Activated CD4-positive, alpha-beta T cell treated with anti-CD3 and anti-CD28 coated beads, Interleukin-2, amount 50 U/mL, for 48 hours (primary cell): ENCODE measurements at places on chromosomes 7 and 10.

DNA sequence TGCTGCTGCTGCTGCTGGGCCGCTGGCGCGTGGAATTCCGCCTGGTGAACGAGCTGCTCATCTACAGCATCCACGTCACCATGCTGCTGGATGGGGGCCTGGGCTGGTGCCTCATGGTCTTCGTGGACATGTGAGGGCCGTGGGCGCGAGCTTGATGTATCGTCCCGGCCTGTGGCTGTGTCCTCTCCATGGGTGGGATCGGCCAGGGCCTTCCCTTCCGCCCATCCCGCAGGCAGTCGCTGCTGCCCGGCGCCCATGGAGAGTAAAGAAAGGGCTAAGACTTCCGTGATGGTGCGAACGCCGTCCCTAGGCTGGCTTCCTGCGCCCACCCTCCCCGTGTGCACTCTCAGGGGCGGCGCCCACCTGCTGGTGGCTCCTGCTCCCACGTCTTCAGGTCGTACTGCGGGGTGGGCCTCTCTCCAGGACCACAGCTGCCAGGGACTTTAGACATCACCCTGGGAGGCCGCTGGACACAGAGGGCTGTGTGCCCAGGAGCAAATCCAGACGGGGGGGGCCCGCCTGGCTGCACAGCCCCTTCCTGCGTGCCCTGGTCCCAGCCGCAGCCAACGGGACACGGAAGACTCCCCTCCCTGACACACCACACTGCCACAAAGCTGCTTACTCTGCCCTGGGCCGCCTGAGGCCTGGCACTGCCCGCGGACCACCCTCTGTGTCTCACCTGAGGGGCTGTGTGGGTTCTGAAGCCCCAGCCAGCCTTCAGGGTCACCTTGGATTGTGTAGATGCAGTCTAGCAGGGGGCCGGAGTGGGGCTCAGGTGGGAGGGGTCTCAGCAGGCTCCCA is 167.5 kb downstream of the SEPTIN7 start:
- DNase-seq, result no peak

DNA sequence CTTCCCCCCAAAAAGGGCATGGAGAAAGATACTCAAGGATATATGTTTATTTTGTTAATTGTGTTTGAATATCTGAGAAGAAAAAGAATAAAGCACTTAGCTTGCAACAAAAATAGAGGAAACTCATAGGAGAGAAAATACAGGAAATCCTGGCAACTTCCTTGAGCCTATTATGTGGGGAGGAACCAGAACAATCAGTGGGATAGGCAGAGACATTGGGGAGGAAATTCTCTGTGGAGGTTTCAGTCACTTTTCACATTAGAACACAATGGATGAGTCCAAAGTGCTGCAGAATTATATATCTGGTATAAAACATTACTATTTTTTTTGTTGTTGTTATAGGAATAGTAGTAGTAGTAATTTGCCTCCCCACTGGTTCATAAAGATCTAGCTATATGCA is 240.1 kb downstream of the THSD7A start:
- no peak for DNase-seq

- DNase-seq, result no peak
Observed at GRCh38 chr10:72365106-72365895, 10.6 kb upstream of the DNAJB12 start.

DNA sequence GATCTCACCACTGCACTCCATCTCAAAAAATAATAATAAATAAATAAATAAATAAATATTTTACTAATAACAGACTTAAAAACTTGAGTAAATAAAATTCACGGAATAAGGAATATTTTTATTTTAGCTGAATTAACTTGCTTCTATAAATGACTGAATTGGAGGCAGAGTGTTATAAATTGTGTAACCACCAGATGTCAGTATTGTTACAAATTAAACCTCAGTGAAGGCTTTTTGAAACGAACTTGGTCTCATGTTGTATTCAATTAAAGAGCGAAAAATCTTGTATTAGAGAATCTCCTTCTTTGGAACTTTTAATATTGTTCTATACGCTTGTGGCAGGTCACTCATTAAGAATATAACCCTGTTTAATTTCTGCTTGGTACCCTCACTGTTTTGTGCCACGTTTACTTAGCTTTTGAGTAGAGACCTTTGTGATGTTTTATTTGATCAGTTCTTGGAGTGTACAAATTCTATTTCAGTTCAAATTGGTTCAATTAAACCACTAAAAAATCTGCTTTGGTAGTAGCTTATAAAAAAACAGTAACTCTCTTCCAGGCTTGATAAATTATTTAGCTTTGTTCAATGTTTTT is 45.6 kb upstream of the SCIN start:
- no peak for DNase-seq

DNA sequence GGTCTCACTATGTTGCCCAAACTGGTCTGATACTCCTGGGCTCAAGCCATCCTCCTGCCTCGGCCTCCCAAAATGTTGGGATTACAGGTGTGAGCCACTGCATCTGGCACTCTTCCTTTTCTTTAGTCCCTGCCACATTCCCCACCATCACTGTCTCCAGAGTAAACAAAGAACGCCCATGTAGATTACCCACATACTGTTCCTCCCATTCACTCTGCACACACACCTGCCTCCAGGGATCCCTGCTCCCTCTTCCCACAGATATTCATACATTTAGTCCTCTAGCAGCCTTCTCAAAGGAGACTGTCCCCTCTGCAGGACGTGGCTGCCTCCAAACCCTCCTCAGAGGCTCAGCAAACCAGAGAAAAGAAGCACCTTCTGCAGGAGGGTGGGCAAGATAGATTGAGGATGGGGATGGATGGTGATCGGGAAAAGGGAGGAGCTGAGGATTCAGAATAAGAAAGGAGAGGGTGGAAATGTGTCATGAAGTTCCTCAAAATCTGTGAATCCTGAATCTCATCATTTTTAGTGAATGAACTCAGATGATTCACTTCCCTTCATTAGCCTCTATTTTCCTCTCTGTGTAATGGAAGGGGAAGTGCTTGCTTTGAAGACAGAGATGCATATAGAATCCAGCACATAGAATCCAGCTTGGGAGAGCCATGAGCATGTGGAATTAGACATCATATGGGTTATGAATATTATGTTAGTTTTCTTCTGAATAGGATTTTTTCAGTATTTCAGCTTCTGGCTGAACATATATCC is 5.5 kb upstream of the PLAU start:
- no peak for DNase-seq

- DNase-seq, result no peak
Observed at GRCh38 chr7:1204460-1205140, 28.1 kb upstream of the UNCX start.

- DNase-seq, result no peak
Observed at GRCh38 chr10:115706026-115706425, 567.0 kb downstream of the GFRA1 start.

DNA sequence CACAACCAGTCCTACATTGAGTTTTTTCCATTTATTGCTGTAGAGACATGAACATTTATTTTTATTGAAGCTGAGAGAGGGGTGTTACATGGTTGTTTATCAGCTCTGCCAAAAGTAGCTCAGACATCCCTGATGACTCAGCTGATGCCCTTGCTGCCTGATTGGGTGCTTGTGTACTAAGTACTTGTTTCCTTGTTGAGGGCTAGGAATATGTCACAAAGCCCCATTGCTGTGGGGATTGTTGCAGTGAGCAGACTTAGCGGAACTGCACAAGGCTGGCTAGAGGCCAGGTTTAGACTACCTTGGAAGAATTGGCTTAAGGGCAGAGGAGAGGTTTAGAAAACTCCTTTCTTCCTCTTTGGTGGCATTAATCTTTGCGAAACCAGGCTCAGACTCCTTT is 110.6 kb downstream of the AUTS2 start:
- DNase-seq, result no peak

- DNase-seq, result no peak
Observed at GRCh38 chr7:69105092-69105491, 493.2 kb upstream of the AUTS2 start.

DNA sequence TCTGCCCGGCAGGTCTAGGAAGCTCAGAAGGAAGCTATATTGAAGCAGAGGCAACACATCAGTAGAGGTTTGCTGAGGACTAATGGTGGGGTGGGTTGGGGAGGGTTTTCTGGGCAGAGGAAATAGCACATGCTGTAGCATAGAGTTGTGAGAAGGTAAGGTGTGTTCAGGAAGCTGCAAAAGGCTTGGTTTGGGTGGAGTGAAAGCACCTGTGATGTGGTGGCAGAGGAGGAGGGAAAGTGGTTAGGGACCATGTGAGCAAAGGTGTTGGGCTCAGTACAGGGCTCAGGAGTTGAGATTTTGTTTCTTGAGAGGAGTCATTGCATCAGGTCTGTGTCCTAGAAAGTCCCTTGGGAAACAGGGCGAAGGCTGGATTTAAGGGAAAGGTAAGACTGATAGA is 294.6 kb downstream of the SORCS3 start:
- DNase-seq, result no peak

DNA sequence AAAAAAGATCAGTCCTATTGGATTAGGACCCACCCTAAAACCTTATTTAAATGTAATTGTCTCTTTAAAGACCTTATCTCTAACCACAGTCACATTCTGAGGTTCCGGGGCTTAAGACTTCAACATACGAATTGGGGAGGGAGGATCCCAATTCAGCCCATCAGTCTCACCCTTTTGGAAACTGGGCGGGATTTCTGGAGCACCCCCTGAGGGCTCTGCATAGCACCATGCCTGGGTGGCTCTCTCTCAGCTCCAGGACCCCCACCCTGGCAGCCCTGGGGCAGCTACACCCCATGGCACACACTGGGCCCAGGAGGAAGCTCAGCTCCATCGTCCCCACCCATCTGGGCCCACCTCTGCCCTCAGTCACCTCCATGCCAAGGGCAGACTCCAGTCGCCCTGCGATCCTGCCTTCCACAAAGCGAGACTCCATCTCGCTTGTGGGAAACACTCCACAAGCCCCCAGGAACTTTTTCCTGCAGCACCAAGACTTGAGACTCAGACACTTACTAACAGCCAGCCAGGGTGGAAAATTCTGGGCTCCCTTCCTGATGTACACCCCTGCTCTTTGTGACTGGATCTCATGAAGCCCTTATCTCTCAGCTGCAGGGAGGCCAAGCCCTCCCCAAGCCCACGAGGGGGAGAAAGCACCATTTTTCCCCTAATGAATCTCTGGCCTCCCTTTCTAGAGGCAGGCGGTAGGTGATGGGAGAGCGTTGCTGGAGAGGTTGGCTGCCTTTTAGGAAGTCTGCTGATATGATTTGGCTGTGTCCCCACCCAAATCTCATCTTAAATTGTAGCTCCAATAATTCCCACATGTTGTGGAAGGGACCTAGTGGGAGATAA is 90.8 kb upstream of the KDM7A start:
- DNase-seq, result no peak

DNA sequence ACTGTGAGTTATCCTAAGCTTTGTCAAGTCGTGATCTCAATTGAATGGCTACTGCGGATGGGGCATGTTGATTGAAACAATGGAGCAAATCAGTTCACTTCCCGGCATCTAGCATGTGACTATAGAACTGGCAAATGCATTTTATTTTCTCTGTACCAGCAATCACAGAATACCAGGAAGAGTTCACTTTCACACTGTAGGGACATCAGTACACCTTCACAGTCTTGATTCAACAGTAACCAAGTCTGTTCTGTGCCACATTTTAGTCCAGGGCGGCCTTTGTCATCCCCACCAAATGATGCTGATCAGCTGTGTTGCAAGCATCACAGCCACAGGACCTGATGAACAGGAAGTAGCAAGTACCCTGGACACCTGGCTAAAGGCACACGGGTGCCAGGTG is 32.1 kb upstream of the JAKMIP3 start:
- no peak for DNase-seq

GRCh38 chr10:3397231-3397630 is 224.6 kb upstream of the PITRM1 start:
- no peak for DNase-seq

DNA sequence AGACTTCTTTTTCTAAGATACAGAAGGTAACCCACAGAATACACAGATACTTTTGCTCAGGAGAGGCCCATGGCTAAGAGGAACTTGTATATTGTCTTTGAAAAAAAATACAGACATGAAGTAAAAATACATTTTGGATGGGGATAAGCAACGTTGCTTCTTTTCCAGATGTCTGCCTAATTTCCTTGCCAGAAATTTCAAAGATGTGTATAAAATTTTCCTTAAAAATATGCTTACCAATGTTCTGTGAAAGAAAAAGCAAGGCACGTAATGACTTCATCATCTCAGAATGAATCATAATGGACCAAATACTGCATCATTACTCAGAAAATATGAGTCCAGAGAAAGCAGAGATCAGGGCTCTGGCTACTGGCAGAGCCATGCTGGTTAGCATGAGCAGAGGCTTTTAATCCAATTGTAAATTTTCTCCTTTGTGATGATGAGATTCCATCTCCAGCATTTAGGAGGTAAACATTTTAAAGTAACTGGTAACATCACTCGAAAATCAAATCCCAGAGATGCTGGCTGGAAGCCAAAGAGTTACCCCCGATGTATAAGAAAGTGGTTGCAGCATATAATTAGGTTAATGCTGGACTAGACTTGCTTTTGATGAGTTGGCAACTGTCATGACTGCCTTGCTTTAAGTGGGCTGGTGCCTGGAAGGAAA is 272.5 kb downstream of the SEMA3A start:
- no peak for DNase-seq

DNA sequence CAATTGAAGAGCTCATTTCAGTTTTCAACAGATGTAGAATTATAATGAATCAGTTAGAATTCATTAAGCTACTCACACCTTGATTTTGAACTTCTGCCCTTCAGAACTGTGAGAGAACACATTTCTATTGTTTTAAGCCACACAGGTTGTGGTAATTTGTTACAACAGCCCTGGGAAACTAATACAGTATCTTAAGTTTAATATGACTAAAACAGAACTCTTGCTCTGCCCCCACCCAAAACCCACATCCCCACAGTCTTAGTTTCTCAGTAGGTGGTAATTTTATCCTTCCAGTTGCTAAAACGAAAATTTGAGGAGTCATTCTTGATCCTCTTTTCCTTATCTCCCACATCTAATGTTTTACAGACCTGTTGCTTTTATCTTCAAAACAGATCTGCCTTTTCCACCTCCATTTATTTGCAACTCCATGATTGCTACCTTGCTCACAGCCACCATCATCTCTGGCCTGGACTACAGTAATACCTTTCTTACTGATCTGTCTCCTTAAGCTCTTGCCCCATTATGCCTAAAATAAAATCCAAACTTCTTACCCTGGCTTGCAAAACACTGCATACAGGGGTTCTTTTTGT is 72.8 kb upstream of the NXPH1 start:
- DNase-seq, result no peak

DNA sequence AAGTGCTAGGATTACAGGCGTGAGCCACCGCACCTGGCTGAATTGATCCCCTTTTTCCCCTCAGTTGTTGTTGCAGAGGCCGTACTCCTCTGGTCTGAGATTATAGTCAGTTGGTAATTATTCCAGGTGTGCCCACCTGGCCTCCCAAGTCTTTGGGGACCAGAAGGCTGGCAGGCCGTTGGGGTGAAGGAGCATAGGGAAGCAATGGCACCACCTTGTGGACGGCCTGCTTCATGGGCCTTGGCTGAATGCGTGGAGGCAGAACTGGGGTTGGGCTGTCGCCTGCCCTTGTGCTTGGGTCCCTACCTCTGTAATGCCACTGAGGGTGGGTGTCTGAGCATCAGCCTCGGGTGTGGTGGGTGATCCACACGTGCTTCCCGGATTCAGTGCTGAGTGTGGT is 125.7 kb downstream of the RGS10 start:
- peak; percentile 71 for DNase-seq

DNA sequence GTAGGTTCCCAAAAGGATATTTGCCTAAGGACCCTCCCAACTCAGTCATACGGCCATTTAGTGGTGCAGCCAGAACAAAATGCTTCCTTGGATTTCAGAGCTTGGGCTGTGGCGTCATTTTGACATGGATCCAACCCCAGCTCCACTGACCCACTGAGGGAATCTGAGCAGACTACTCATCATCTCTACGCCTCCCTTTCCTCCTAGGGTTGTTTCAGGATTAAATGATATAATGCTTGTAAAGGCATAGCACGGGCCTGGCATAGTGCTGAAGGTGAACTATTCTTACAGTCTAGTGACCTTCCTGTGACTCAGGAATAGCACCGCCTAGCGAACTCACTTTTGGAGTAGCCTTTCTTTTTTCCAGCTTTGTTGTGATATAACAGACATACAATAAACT is 70.3 kb upstream of the LOXL4 start:
- no peak for DNase-seq
